COLO829 (cell line): ENCODE measurements at places on chromosomes 2 and 18.
A peak's percentile ranks its signal among the peaks of the same experiment; 100 is the strongest.

DNA sequence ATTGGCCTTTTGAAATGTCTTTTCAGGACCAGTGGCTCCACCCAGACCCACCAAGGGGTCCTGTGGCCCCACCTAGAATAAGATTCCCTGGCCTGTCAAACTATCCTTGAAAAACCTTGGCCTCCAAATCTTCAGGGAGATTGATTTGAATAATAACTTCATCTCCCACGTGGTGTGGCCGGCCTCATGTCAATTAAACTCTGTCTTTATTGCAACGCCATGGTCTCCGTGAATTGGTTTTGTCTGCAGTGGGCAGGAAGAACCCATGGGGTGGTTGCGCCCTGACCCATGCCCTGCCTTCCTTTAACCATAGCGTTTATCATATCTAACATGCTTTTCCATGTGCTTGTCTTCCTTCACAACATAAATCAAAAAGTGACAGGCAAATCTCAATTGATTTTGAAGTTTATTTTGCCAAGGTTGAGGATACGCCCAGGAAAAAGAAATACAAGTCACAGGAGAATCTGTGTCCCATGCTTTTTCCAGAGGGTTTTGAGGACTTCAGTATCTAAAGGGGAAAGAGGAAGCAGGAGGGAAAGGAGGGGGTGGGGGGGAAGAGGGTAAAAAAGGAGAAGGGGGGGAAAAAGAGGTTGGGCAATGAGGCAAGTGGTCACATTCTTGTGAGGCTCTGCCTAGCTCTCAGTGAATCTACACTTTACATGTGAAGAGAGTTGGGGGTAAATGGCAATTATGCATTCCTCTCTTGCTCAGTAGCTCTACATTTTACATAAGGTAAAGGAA, 66.5 kb upstream of the CABLES1 start:
- no peak for DNase-seq

- DNase-seq: no peak
These were observed 105.1 kb downstream of the DYSF start for GRCh38 chr2:71558300-71559051.

DNA sequence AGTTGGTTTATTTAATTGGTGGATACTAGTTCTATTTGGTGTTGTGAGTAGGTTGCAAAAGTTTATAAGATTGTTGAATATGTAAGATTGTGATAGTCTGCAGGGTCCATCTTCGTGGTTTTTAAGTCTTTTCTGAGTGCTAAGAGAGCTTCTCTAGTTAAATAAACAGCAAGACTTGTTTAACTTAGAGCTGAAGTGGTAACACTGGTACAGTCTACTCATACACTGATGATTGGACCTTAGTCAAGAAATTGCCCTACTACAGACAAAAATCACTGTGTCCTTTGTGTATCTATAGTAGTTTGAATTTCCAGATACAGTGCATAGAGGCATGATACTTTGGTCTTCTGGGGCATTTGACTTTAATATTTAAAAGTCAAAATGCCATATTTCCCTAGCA, 94.6 kb downstream of the PHLPP1 start:
- DNase-seq: no peak

- no peak for DNase-seq
These were observed 179.5 kb upstream of the PARD3B start for GRCh38 chr2:204365811-204366210.

DNA sequence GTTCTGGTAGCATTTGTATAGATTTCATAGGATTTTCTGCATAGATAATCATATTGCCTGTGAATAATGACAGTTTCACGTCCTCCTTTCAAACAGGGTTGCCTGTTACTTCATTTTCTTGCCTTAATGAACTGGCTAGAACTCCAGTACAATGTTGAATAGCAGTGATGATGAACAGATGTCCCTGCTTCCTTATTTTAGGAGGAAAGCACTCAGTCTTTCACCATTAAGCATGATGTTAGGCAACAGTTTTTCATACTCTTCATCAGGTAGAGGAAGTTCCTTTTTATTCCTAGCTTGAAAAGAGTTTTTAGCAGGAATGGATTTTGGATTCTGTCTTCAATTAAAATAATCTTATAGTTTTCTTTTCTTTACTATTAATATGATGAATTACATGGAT, 39.7 kb downstream of the C2orf76 start:
- DNase-seq: no peak

DNA sequence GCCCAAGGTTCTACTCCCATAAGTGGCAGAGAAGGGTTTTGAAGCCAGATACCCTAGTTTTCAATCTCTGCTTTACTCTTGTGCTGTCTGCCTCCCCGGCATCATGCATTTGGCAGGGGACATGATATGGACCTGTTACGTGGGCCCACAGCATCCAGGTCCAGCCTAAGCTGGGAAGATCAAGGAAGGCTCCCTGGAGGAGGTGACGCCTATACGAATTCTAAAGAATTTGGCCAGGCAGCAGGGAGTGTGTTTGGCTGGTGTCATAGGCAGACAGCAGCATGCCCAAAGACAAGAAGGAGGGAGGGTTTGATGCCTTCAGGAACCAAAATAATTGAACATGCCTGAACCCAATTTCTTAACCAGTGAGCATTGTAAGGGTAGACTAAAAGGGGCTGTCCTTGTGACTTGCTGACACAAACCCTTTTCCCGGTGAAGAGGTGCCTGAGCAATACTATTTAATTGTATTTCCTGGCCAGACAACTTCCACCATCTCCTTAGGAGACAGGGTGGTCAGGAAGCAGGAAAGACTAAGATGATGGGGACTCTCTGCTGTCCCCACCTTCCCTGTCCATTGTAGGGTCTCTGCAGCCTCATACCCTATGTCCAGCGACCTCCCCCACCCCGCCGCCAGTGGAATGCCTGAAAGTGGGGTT, 21.3 kb downstream of the NRP2 start:
- no peak for DNase-seq

DNA sequence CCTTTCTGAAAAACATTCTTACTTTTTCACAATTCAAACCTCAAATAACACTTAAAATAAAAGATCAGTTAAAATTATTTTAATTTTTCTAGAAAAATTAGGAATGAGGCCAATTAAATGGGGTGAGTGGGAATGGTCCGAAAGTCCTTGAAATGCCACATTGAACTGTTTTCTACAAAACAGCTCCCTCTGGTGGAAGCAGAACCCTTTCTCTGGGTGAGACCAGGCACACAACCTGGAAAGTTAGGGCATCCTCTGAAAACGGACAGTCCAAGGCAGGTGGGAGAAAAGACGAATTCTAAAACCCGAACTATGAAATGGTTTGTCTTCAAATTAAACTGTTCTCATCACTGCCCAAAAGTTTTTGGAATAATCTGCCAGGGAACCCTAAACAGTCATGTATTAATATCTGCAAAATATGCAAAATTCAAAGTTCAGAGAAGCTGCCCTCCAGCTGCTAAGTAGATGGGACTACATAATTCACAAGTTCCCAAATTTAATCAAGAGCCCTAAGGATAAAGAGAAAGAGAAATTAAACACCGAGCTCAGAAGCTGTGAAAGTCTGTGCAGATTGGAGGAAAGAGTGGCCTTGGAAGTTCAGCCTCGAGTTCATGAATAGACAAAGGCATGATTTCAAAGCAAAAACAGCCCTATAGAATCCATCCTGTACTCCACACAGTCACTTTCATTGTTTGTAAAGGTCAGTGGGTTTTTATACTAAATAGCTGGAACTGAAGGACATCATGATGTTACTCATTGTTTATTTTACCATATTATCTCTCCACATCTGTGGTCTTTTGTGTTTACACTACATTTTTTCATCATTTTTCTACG, 108.3 kb downstream of the PIEZO2 start:
- peak; percentile 89 for DNase-seq

DNA sequence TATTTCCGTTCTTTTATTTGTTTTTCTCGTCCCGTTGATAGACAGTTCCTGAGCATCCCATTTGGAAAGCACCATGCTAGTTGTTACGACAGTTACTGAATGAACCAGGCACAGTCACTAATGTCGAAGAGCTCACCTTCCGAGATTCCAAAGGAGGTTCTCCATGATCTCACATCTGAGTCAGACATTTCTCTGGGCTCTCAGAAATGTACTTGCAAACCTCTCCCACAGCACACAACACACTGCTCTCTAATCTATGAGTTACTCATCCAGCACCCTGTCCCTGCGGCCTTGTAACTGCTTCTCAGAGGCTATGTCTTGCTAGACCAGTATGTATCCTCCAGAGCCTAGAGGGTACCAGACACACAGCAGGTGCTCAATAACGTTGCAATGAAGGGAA, 174.7 kb downstream of the DNER start:
- DNase-seq: no peak

GRCh38 chr2:27296481-27296880, 11.8 kb downstream of the UCN start:
- no peak for DNase-seq

- no peak for DNase-seq
These were observed 81.8 kb upstream of the CDCA7 start for GRCh38 chr2:173272849-173273248.

DNA sequence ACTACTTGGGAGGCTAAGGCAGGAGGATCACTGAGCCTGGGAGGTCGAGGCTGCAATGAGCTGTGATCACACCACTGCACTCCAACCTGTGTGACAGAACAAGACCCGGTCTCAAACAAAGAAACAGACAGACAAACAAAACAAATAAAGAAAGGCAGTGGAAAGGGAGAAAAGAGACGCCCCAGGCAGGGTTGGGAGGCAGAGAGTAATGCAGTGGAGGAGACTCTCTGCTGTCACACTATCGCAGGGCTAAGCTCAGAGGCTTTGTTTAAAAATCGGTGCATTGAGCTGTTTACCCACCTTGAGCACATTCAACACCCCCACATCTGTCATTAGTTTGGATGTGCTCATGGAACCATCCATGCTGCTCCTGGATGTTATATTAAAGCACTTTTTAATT, 84.2 kb upstream of the RMP24 start:
- DNase-seq: no peak

DNA sequence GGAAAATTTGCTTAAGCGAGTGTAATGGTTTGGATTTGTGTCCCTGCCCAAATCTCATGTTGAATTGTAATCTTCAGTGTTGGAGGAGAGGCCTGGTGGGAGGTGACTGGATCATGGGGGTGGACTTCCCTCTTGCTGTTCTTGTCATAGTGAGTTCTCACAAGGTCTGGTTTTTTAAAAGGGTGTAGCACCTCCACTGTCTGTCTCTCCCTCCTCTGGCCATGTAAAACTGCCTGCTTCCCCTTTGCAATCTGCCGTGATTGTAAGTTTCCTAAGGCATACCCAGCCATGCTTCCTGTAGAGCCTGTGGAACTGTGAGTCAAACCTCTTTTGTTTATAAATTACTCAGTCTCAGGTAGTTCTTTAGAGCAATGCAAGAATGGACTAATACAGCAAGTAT, 6.6 kb downstream of the YIPF4 start:
- DNase-seq: no peak

DNA sequence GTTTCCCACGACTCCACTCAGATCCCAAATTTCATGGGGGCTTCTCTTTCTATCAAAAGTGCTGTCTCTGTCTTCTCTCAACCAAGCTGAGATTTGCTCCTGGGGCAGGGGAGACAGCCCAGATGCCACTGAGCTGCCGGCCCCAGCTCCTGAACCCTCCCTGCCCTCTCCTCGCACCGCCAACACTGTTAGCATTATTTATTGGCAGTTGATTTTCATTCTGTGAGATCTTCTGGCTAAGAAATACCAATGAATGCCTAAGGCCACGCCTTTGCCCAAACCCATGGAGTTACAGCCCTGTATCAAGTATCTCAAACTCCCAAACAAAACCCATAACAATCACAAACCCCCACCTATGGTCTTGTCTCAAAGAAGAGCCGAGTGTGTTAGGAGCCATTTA, 153.0 kb upstream of the TWIST2 start:
- DNase-seq: no peak

GRCh38 chr2:192585418-192585817, 390.7 kb upstream of the TMEFF2 start:
- DNase-seq: no peak

DNA sequence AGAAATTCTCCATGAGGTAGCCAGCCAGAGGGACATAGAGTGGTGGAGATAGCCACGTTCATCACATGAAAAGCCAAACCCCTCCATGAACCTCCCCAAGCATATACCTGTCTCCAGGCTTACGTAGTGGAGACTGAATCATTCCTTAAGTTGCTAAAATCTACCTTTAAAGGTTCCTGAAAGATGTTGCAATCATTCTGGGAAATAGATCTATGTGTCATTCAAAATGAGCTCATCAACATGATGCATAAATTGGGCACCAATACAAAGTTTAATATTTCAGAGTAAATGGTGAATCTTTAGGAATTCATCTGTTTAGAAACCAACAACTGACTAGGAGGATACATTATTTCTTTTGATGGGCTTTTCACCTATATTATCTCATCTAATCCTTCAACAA, 362.6 kb upstream of the ID2 start:
- DNase-seq: no peak

DNA sequence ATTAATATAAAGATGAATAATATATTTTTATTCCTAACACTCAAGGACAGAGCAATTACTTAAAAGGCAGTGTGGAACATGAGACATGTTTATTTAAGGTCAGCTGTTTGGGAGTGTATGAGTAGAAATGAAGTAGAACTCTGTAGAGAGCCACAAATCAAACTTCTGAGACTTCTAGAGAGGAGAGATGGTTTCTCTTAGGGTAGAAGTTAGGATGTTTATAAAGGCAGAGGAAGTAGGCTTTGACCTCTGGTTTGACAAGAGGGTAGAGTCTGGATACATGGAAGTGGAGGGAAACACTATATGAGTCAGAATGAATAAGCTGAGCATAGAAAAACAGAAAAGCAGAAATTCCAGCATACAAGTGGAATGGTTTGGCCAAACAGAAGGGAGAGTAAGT, 262.1 kb upstream of the KLHL14 start:
- no peak for DNase-seq

DNA sequence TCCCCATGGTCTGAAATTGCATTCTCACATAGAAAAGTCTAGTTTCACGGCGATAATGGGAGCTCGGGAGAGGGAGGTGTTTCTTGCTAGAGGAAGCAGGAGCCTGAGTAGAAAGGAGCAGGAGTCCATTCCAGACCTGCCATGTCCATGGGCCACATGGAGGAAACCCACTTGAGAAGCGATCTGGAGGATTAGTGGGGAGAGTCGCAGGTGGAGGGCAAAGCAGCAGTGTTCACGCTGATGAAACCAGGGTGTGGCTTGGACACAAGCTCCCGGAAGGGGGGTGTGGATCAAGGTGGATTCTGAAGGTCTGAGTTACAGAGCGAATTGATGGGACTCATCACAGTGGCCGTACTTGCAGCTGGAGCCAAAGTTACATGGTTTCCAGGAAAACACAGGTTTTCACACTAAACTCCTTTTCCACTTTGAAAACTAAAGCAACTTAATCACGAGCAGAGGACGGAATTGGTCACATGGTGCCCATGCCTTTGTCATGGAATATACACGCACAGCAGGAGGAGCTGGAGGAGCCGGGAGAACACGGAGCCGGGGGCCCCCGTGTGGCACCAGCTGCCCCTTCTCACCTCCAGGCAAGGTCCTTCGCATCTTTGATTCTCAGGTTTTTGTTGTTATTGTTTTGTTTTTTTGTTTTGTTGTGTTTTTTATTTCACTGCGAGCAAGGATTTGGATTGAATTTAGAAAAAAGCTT, 255.1 kb upstream of the MYT1L start:
- DNase-seq: no peak

GRCh38 chr2:237660381-237660900, 33.1 kb downstream of the LRRFIP1 start:
- no peak for DNase-seq

- DNase-seq: no peak
These were observed 12.2 kb upstream of the EDAR start for GRCh38 chr2:109001201-109001600.

GRCh38 chr2:69936906-69937305, 22.0 kb downstream of the MXD1 start:
- DNase-seq: no peak
